ENCODE measurements at places on chromosomes 5 and 9. TPM values are rescaled to one million over a fixed set of nuclear protein-coding genes. Genes with fewer than 3 reads are reported as not detected.

DNA sequence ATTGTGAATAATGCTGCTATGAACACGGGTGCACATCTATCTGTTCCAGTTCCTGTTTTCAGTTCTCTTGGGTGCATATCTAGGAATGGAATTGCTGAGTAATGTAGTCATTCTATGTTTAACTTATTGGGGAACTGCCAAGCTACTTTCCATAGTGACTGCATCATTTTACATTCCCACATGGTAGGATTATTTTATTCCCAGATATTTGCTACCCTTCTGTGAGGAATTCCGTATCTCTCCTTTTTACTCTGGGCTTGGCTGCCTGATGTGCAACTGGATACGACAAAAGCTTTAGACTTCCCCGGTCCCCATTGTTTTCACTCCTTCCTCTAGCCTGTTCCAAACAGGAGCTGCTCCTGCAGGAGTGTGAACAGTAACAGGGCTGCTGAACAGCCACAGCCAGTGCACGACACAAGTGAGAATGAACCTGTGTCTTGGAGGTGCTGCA is 7.2 kb downstream of the TAS2R1 start:
- H3K4me1 ChIP-seq = peaks cover 1% of the 10 kb centered on the region
- DNase-seq = no peak
- no peaks in the 10 kb centered on the region for H3K27me3 ChIP-seq
- no peak overlapping the region for H3K27ac ChIP-seq
- H3K36me3 ChIP-seq = no peaks in the 10 kb centered on the region

- peaks cover 3% of the 10 kb centered on the region for H3K4me1 ChIP-seq
- no peak for DNase-seq
- no peaks in the 10 kb centered on the region for H3K27me3 ChIP-seq
- H3K36me3 ChIP-seq = no peaks in the 10 kb centered on the region
- no peak overlapping the region for H3K4me3 ChIP-seq
- H3K27ac ChIP-seq = no peak overlapping the region
These were observed 34.1 kb upstream of the SLC6A19 start for GRCh38 chr5:1167361-1167727.

GRCh38 chr9:18857769-18858168 is 175.2 kb downstream of the SAXO1 start:
- H3K27me3 ChIP-seq = no peaks in the 10 kb centered on the region
- no peaks in the 10 kb centered on the region for H3K36me3 ChIP-seq
- H3K27ac ChIP-seq = no peak overlapping the region
- no peak for DNase-seq
- peaks cover 2% of the 10 kb centered on the region for H3K4me1 ChIP-seq

- peak overlapping the region; percentile 39 for H3K4me3 ChIP-seq
- no peaks in the 10 kb centered on the region for H3K27me3 ChIP-seq
- peak overlapping the region; percentile 62 for H3K27ac ChIP-seq
- peak; percentile 16 for DNase-seq
- no peaks in the 10 kb centered on the region for H3K36me3 ChIP-seq
These were observed 904 bp downstream of the GDNF start for GRCh38 chr5:37838933-37839341.

- no peak overlapping the region for H3K27ac ChIP-seq
- H3K27me3 ChIP-seq = no peaks in the 10 kb centered on the region
- no peaks in the 10 kb centered on the region for H3K4me1 ChIP-seq
- no peak for DNase-seq
- no peaks in the 10 kb centered on the region for H3K36me3 ChIP-seq
These were observed 5.4 kb downstream of the IPPK start for GRCh38 chr9:92664394-92665152.

DNA sequence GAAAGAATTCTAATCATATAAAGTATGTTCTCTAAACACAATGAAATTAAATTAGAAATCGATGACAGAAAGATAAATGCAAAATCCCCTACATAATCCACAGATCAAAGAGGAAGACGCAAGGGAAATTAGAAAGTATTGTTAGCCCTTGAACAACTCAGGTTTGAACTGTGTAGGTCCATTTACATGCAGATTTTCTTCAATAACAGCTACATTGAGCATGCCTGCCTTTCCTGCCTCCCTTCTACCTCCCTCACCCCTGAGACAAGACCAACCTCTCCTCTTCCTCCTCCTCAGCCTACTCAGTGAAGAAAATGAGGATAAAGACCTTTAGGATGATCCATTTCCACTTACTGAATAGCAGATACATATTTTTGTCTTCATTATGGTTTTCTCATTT is 75.2 kb downstream of the PLPP1 start:
- H3K27me3 ChIP-seq = no peaks in the 10 kb centered on the region
- H3K4me3 ChIP-seq = no peak overlapping the region
- no peaks in the 10 kb centered on the region for H3K4me1 ChIP-seq
- H3K36me3 ChIP-seq = no peaks in the 10 kb centered on the region

GRCh38 chr5:143402017-143402552 is 1.4 kb downstream of the NR3C1 start:
- no peaks in the 10 kb centered on the region for H3K27me3 ChIP-seq
- H3K4me3 ChIP-seq = peak overlapping the region; percentile 86
- DNase-seq = no peak
- H3K36me3 ChIP-seq = no peaks in the 10 kb centered on the region
- peaks cover 16% of the 10 kb centered on the region for H3K4me1 ChIP-seq
- peak overlapping the region; percentile 79 for H3K27ac ChIP-seq

- H3K4me3 ChIP-seq = no peak overlapping the region
- H3K27me3 ChIP-seq = no peaks in the 10 kb centered on the region
- no peak for DNase-seq
- H3K36me3 ChIP-seq = no peaks in the 10 kb centered on the region
- no peaks in the 10 kb centered on the region for H3K4me1 ChIP-seq
These were observed 107.2 kb downstream of the C5orf15 start for GRCh38 chr5:133861161-133861737.

The FUT7 gene
- not detected for total RNA-seq

The IGIP gene
- 17.2 TPM for total RNA-seq

The MAPK9 gene
- total RNA-seq = 27.5 TPM

The LRRC14B gene
- total RNA-seq = not detected

The CDH9 gene
- not detected for total RNA-seq

The FGF1 gene
- total RNA-seq = 0.48 TPM

The SLC6A7 gene
- total RNA-seq = not detected

The GLIPR2 gene
- 14.4 TPM for total RNA-seq

The FAM53C gene
- 14.2 TPM for total RNA-seq

All from ovary (tissue), 10 donors.